ENCODE measurements at places on chromosomes 1 and 21.

GRCh38 chr21:38825921-38826320 lies 20.2 kb downstream of the ETS2 start:
- DNase-seq, result no peak

DNA sequence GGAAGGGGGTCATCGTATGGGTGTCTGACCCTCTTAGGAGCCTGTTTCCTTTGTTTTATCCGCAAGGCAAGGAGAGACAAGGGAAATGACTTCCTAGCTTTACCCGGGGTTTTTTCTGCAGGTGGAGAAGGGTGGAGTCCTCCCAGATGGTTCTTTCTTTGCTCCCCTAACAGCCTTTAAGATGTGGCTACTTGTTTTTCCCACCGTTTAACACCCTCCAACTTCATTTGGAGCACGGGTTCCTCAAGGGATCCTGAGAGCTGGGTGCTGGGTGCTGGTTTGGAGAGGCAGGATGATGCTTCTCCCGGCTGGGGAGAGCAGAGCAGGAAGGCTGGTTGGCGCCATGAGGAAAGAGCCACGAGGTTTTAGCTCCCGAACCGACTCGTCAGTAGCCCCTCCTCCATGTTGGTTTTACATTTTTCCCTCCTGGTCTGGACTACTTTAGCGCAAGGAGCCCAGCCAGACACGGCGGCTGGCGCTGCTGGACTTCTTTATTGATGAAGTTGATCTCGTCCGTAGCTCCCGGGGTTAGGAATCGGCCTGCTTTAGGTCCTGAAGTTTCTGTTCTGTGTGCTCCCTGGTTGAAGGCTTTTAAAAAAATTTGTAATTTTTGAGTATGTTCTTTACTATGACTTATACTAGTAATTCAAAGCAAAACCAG lies 1.4 kb downstream of the UCK2 start:
- DNase-seq, result peak; percentile 3

- DNase-seq, result no peak
Observed at GRCh38 chr1:64754173-64754572, 9.3 kb downstream of the RAVER2 start.

DNA sequence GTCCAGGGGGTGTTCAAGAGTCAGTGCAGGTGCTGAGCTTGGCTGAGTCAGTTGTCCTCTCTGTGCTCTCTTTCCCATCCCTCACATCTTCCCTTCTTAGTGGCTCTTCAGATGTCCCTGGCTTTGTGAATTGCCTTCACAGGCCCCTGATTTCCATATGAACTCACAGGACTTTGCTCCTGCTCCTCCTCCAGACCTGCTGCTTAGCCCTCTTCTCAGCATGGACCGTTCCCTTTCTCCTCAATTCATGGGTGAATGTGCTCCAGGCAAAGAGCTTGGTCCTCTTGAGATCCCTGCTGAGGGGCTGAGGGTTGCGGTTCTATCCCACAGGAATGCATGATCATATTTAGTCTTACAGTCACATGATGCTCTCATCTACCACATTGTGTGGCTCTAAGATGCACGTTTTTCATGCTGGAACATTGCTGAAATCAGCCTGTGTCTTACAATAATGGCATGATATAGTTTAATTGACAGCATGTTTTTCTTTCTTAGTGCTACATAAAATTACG lies 30.5 kb downstream of the CACNA1E start:
- DNase-seq, result no peak

DNA sequence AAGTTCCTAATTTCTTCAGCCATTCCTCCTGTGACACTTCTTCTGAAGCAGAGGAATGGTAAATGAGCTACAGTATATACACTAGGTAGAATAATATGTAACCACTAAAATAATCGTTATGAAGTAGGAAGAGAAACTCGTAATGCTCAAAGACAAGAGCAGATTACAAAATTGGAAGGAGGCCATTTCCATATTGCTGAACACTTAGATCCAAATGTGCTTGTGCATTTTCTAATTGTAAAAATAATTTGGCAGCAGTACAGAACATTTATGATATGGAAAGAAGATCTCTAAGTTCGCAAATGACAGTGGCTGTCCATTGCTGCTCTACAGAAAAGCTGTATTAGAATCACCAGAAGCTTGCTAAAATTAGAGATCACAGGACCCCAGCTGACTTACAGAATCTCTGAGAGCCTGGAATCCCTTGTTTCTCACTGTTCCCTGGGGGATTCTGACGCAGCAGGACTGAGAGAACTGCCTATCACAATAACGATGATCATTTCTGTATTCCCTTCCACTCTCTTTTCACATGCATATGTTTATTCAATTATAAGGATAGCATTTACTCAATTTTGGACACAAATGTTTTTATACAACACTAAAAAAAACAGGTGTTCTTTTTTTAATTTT lies 242.1 kb downstream of the OMA1 start:
- DNase-seq, result no peak

GRCh38 chr21:29892379-29892778 lies 47.4 kb downstream of the GRIK1 start:
- DNase-seq, result no peak

GRCh38 chr1:7292714-7293419 lies 478.2 kb upstream of the VAMP3 start:
- DNase-seq, result no peak

DNA sequence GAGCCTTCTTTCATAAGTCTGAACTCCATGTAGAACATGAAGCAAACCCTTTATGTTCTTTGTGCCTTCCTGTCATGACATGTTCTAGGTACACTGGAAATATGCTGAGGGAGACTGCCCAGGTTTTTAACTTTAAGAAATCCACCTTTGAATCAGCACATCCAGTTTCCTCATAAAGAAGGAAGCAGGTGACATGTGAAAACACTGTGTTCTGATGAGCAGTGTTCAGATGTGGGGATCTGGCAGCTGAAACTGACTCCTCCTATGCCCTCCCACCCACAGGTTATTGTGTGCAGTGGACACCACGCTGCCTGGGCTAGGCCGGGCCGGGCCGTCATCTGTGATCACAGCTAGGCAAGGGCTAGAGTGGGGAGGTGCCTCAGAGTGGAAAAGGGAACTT lies 51.1 kb downstream of the CNN3 start:
- no peak for DNase-seq

GRCh38 chr1:5147806-5148205 lies 493.4 kb downstream of the AJAP1 start:
- no peak for DNase-seq

DNA sequence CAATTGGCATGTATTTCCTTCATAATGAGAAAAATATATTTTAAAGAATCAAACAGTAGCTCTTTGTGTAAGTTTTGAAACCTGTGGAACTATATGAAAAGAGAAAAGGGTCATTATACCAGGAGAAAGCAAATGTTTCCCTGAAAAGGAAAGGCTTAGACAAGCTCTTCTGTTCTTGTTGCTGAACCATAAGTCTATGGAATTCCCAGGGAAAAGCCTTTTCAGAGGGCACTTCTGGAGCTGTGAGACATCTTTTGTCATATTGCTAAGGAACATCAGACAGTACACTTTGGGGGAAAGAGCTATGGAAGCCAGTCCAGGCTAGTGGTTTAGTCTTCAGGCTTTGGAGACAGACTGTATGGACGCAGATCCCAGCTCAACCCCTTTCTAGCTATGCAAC lies 12.1 kb upstream of the SHCBP1L start:
- no peak for DNase-seq

DNA sequence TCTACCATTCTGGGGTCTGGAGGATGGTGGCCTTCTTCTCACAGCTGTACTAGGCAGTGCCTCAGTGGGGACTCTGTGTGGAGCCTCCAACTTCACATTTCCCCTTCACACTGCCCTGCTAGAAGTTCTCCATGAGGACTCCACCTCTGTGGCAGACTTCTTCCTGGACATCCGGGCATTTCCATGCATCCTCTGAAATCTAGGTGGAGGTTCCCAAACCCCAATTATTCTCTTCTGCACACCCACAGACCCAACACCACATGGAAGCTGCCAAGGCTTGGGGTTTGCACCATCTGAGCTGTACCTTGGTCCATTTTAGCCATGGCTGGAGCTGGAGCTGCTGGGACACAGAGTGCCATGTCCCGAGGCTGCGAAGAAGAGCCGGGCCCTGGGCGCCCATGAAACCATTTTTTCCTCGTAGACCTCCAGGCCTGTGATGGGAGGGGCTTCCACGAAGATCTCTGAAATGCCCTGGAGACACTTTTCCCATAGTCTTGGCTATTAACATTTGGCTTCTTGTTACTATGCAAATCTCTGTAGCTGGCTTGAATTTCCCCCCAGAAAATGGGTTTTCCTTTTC lies 170.5 kb downstream of the FOXD2 start:
- no peak for DNase-seq

- DNase-seq, result no peak
Observed at GRCh38 chr1:113255720-113256347, 134.5 kb upstream of the MAGI3 start.

DNA sequence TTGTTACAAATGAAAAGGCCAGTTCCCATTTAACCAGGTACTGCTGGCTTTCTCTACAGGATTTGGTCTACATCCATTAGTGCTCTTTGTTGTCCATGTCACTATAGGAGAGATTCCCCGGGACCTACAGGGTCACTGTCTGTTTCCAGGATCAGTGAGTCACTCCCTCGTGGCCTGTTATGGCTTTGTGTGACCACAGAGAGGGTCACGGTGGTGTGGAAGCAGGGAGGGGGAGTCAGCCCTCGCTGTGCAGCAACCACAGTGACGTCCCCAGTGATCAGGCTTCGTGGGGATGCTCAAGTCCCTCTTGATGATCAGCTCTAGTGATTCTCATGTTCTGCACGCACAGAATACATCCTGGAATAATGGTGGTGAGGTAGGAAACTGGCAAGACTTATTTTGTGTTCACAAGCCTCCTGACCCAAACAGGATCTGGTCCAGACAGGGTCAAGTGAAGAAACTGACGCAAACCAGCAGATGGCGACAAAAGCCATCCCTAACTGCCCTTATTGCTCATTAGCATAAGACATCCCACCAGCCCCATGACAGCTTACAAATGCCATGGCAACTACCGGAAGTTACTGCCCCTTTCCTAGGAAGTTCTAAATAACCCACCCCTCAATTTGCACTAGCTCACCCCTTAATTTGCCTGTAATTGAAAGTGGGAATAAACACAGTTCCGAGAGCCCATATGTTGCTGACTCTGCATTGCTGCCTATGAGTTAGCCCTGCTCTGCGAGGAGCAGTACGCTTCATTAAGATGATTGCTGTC lies 98.5 kb downstream of the DISC1 start:
- DNase-seq, result no peak

DNA sequence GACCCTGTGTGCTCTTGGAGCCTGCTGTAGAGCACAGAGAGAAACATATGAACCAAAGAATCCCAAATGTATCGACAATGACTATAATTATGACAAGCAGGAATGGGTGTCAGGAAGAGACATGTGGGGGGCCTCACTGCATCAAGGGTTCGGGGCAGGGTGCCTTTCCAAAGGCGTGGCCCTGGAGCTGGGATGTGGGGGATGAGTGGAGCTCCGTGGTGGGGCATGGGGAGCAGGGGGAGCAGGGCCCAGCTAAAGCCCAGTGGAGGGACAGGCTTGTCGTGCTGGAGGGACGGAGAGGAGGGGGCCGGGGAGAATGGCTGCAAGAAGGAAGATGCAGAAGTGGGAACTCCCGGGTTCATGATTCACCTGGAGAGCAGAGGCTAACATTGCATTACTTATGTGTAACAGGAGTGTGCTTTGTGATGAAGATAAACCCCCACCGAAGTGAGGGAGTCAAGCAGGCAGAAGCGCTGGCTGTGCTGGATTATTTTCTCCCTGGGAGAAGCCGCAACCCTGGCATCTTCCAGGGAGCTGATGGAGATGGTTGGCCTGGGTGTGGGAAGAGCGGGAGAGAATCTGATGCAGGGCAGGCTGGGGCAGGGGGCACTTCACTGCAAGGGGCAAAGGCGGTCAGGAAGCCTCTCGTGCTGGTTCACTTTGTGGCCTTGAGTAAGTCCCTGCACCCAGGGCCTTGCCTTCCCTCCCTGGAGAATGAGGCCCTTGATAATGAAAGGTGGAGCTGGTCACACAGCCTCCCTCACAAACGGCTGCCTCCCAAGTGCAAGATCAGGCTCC lies 124.6 kb upstream of the RUNX3 start:
- DNase-seq, result no peak

- peak; percentile 3 for DNase-seq
Observed at GRCh38 chr1:85464497-85465098, 361 bp downstream of the DDAH1 start.

- no peak for DNase-seq
Observed at GRCh38 chr1:216739793-216740192, 16.6 kb upstream of the ESRRG start.

DNA sequence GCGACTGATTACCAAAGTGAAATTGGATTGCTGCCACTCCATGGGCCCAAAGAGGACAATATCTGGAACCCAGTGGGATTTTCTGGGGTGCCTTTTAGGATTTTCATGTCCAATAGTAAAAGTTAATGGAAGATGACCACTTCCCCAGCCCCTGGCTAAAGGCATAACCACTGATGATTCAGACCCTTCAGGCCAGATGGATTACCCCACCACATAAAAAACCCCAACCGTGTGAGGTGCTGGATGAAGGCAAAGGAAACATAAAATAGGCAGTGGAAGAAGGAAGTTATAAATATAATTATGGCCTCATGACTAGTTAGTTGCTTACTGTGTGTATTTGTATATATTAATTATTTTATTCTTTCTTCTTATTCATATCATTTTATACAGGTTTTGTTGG lies 40.2 kb upstream of the IL10 start:
- DNase-seq, result no peak

GRCh38 chr1:30336550-30337323 lies 386.6 kb downstream of the MATN1 start:
- DNase-seq, result no peak

- no peak for DNase-seq
Observed at GRCh38 chr1:7962014-7962335, 464 bp downstream of the PARK7 start.

DNA sequence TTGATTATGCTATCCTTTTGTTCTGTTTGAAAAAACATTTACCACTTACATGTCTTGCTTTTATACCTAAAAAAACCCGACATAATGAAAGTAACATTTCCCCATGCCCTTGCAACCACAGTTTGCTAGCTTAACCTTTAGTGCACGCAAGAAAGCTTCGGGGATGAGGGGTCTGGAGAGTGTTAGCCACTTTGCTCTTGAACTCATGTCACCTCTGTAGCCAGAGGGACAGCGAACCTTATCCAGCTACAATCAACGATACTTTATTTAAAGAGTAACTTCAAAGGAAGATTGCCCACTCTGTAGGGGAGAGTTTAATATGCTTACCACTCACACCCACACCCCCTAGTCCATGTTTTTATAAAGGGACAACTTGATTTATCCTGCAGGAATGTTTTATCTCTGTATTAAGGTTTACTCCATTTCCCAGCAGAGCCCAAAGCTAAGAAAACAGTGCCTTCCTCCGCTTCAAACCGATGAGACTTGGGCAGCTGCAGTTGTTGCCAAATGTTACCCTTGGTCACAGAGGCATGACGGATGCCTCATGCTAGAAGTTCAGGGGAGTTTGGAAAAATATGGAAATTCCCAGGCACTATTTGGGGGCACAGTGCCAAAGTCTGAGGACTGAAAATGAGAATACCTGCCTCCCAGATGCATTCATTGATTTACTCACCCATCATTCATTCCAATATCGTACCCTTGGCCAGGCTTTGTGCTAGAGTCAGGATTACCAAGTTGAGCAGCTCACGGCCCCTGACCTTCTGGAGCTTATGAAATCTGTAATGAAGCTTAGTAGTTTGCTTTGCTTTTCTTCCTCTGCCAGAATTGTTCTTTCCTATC lies 61.4 kb upstream of the VCAM1 start:
- DNase-seq, result no peak

- no peak for DNase-seq
Observed at GRCh38 chr1:155208541-155209311, at the start of gene MTX1. Gene MTX1 (plus strand): TSS chr1:155208695. CDS start chr1:155208805, 110 bp downstream.

All from GM18507 (cell line).